GM20000 (cell line): ENCODE measurements at places on chromosomes 1 and 21.

DNA sequence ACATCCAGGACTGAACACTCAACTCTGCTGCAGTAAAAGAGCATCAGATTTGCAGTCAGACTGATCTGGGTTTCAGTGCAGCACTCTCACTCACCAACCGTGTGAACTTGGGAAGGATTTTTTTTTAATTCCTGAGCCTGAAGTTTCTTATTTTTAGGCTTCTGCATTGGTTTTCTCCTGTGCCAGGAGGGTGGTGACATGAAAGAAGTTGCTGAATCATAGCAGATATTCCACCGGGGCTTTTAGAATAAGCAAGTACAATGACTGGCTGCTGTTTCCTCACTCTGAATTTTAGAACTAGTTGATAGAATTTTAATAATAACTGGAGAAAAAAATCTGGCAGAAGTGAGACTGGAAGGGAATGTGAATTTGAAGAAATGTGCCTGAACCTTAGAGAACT lies 11.6 kb downstream of the ADAM30 start:
- DNase-seq, result no peak

GRCh38 chr1:176391621-176392020 lies 71.4 kb upstream of the PAPPA2 start:
- DNase-seq, result no peak

- DNase-seq, result no peak
Observed at GRCh38 chr1:239810061-239810481, 281.6 kb upstream of the FMN2 start.

GRCh38 chr1:226974544-226975258 lies 34.6 kb downstream of the COQ8A start:
- no peak for DNase-seq

GRCh38 chr1:25926731-25927496 lies 20.7 kb upstream of the STMN1 start:
- DNase-seq, result no peak

GRCh38 chr1:152997901-152998300 lies 3.6 kb upstream of the SPRR3 start:
- no peak for DNase-seq

DNA sequence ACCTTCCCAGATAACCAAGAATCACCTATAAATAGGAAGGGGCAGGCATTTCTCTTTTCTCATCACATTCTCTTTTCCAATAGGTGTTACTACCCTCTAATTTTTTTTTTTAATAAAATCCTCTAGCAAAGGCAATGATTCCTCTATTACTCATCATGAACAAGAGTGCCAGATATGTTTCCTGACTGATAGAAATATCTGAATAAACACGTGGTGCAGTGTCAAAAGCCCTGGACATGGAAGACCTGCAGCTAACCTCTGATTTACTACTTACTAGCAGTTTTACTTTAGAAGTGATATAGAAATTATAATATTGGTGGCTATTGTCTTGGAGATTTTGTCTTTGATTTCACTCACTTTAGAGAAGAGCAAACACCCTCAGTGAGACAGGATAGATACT lies 194.6 kb upstream of the SAMSN1 start:
- DNase-seq, result no peak

GRCh38 chr21:43376478-43376882 lies 50.5 kb downstream of the SIK1 start:
- no peak for DNase-seq

DNA sequence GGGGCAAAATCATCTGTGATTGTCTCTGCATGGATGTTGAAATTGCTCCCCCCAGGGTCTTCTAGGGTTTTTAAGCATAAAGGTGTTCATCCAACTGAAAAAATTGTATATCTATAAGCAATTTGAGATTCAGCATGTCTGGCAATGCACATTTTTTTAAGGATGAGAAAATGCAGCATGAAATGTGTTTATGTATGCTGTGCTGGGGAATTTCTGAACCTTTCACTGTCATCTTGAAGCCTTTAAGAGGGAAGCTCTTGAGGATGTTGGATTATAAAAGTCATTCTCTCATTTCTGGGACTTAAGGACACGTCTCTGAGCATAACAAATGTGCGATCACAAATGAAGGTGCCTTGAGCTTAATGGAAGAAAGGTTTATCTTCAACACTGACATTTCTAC lies 9.4 kb downstream of the OVAAL start:
- DNase-seq, result no peak

DNA sequence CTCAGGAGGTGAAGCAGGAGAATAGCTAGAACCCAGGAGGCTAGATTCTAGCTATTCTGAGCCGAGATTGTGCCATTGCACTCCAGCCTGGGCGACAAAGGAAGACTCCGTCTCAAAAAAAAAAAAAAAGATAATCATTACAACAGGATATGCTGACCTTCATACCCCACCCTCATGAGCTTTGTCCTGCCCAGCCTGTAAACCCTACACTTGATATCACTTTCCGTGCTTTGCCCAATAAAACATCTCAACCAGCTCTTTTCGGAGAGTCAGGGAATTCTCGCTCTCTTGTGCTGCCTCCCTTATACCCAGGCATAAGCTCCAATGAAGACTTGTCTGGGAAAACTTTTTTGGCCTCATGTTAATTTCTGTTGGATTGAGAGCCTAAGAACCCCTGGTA lies 1.5 kb upstream of the TRNAU1AP start:
- DNase-seq, result no peak
